Thyroid gland (tissue), 4 donors: ENCODE measurements at places on chromosomes 6 and 20. TPM values are rescaled to one million over a fixed set of nuclear protein-coding genes. Genes with fewer than 3 reads are reported as not detected.

TMEM217 gene
- 3.8 TPM for total RNA-seq

SOBP gene
- 21.4 TPM for total RNA-seq

CALHM5 gene
- 0.59 TPM for total RNA-seq

CD109 gene
- total RNA-seq, result 4.7 TPM

MYT1 gene
- total RNA-seq, result 0.54 TPM

RSPH9 gene
- not detected for total RNA-seq

NR2E1 gene
- not detected for total RNA-seq

RUNX2 gene
- total RNA-seq, result 2.6 TPM

SLC22A2 gene
- total RNA-seq, result not detected
